Spleen (tissue), 13 donors: ENCODE measurements at places on chromosomes 2 and 18. TPM values are rescaled to one million over a fixed set of nuclear protein-coding genes. Genes with fewer than 3 reads are reported as not detected.

DNA sequence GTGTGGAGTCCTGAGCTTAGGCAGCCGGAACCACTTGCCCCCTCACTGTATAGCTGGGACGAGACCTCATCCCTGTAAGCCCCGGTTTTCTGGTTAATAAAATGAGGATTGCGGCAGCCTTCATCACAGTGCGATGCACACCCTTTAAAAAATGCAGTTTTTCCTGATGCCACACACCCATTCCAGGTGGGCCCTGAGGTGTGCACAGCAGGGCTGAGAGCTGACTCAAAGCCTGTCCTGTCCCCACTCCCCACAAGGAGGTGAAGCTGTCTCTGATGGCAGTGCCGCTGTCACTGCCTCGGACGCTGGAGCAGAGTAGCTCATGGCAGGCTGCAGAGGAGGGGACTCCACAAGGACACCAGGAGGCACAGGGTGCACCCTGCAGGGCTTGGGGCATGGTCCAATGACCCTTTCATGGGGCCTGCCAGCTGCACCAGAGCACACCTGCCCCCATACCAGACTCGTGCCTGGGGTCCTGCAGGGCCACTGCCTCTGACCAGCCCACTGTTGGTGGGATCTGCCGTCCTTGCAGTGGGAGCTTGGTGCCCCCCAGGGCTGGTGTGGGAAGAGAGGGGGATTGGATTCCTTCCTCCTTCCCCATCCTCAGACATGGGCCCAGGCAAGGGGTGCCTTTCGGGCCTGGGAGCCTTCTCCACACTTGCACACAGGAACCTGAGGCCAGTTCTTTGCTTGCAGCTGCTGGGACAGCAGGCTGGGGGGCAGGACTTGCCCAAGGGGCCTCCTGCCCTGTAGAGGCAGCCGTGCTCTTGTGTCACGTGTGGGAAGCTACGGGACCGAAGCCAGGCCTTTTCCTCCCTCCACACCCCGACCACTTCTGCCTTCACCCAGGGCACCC, 22.8 kb downstream of the GPC1 start:
- DNase-seq: peak; percentile 67

GRCh38 chr2:217103752-217104545, 244.1 kb upstream of the TNP1 start:
- no peak for DNase-seq

DNA sequence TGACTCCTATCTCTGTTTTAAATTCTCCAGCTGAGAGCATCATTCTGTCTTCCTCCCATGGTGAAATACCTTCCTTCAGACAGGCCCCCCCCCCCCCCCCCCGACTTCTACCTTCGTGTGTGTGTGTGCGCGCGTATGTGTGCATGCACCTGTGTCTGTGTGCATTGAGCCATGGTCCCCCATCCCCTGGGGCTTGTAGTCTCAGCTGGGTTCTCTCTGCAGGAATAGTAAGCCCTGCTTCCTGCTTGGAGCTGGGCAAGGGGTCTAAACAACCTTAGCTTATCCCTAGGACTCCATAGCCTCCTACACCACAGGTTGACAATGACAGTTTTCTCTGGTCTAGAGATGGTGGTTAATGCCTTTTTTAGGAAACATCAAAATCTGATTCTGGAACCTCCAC, 427.5 kb upstream of the KLHL29 start:
- no peak for DNase-seq

DNA sequence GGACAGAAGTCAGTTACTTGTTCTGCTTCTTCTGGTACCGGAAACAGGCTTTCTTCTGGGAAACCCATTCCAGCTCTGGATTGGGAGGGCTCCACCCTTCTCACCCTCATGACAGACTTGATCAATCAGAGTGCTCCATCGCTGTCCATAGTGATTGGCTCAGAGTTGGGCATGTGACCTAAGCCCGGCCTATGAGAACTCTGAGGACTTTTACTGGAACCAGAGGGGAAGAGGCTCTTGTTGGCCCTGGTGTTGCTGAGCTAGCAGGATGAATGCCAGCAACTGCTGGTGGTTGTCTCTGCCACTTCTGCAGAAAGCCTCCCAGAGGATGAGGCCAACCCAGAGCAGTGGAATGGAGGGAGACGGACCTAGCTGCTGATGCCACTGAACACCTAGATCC, 33.3 kb downstream of the TMEM37 start:
- no peak for DNase-seq

The CDKL4 gene
- polyA plus RNA-seq: not detected

The POTEJ gene
- polyA plus RNA-seq: not detected
